ENCODE measurements at places on chromosomes 4 and X.

GRCh38 chr4:4260185-4260751 lies 12.2 kb upstream of the TMEM128 start:
- DNase-seq = peak; percentile 18

DNA sequence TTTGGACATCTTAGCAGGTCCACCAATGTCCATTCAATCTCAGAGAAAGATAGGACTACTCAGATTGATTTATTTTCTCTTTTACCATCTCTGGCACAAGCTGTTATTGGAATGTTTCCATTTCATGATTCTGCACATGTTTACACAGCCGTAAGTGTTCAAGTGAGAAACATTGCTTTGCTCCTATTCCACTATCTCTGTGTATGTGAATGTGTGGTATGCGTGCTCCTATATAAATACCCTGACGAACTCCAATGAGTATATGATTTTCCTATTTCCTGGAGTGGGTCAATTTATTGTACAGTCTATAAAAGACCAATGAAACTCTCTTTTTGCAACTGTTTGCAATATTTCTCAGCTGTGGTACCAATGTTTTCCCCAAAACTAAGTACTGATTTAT lies 221.0 kb upstream of the GALNT7 start:
- DNase-seq = no peak

- no peak for DNase-seq
Measured at GRCh38 chr4:112029771-112030171, 115.5 kb upstream of the FAM241A start.

DNA sequence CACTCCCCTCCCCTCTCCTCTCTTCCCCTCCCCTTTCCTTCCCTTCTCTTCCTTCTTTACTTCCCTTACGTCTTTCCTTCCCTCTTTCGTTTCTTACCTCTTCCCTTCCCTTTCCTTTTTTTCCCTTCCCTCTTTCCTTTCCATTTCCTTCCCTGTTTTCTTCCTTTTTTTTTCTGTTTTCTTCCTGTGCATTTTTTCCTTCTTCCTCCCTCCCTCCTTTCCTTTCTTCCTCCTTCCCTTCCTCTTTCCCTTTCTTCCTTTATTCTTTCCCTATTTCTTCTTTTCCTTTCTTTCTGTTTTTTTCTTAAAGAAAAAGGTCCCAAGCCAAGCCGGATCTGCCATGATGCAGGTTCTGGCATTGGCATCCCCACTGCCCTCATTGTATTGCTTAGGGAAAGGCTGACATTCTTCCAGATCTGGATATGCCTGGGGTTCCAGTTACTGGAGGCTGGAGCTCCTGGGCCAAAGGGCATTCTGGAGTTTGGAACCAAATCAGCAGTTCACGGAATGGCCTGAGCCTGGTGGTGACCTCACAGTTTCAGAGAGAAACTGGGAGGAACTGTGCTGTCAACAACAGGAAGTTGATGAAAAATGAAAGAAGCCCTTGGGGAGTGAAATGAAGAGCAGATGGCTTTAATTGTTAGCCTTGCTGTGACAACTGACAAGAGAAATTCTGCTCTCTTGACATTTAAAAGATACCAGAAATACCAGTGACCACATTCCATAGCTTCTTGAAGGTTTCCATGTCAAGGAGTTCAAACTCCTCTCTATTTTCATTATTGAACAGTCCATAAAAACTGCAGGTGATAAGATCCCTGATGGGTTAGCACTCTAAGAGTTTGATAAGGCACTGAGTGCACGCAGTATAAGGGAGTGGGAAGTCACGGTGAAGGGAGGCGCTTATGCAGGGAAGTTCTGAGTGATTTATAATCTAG lies 622.1 kb downstream of the SPRY1 start:
- DNase-seq = no peak

GRCh38 chr4:150232029-150232428 lies 153.8 kb downstream of the DCLK2 start:
- DNase-seq = no peak

GRCh38 chrX:11381464-11381863 lies 88.3 kb downstream of the AMELX start:
- DNase-seq = peak; percentile 9

GRCh38 chr4:173213296-173213695 lies 44.7 kb downstream of the GALNT7 start:
- DNase-seq = no peak

GRCh38 chr4:38856524-38857337 lies at the start of gene TLR6:
Gene TLR6 (minus strand): TSS chr4:38856817. CDS start chr4:38829473, 27,344 bp downstream.
- peak; percentile 78 for DNase-seq

GRCh38 chrX:131792789-131793462 lies 230.2 kb upstream of the STK26 start:
- peak; percentile 91 for DNase-seq

GRCh38 chr4:124931050-124931449 lies 218.5 kb upstream of the ANKRD50 start:
- no peak for DNase-seq

DNA sequence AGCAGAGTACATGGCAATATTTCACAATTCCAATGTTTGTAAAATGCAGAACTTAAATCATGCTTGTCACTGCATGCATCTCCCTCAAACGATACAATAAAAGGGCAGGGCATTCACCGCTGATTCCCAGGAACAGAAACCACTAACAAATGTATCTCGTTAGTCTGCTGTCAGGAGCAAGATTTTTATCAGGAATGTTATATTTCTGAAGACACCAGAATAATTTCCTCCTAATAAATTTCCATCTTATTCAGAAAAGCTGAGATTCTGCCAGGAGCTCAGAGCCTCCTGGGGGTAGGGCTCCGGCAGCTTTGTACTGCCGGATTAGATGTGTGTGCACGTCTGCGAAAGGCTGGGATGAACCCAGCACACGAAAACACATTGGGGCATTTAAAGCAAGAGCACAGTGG lies 54.0 kb upstream of the LDB2 start:
- DNase-seq = no peak

- DNase-seq = no peak
Measured at GRCh38 chr4:185179488-185179887, 24.3 kb downstream of the CFAP97 start.

DNA sequence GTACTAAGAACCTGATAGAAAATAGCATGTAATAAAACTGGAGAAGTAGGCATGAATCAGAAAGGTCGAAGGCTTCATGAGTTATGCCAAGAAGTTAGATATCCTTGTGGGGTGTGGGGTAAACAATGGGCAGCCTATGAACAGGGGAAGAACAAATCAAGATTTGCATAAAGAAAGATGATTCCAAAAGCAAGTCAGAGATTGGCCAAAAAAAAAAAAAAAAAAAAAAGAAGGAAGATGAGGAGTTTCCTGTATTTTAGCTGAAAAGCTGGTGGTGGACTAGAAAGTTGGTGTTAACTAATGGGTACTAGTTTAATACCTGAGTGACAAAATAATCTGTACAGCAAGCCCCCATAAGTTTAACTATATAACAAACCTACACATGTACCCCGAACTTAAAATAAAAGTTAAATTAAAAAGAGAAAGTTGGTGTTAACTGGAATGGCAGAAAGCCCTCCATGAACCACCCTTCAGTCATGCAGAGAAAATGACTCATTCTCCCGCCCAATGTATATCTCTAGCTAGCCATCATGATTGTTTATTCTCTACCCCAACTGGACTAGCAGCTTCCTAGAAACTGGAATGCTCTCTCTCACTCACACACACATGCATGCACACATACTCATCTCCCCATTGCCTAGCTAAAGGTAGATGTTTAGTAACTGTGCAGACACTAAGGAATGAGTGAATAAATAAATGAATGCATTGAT lies 41.7 kb downstream of the ATP11C start:
- DNase-seq = no peak

GRCh38 chrX:87583679-87584078 lies 66.1 kb downstream of the KLHL4 start:
- DNase-seq = peak; percentile 14

GRCh38 chr4:11954093-11954492 lies 525.4 kb upstream of the HS3ST1 start:
- DNase-seq = no peak

- no peak for DNase-seq
Measured at GRCh38 chr4:88101165-88101564, 57.3 kb downstream of the ABCG2 start.
